Right ventricle myocardium superior (tissue), 1 donor: ENCODE measurements at places on chromosomes 4 and X.

DNA sequence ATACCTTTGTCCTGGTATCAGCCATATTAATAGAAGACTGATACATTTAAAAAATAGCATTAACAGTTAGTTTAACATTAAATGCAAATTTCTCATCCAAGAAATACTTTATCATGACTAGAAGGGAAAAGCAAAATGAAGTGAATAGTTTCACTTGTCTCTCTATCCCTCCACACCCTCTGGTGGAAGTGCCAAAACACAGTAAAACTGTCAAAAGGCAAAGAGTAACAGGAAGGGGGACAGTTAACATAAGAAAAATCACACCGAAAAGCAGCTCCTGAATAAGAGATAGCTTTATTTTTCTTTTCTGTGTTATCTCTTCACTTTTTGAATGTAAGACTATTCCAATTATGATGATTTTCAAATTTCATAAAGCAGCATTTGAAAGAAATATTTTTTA, 187.2 kb downstream of the FBXW7 start:
- DNase-seq: no peak

DNA sequence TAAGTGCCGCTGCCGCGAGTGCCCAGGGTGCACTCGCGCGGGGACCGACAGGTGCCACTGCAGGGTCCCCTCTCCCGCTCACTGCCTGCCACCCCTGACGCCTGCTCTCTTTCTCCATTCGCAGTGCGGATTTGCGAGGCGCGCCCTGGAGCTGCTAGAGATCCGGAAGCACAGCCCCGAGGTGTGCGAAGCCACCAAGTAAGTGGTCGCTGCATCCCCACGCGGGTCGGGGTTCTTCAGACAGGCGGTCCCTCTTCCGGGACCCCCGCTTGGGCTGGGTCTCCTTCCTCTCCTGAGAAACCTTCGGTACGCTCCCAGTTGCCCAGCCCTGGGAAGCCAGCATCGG, 547 bp downstream of the GUCY1A1 start:
- peak; percentile 74 for DNase-seq

DNA sequence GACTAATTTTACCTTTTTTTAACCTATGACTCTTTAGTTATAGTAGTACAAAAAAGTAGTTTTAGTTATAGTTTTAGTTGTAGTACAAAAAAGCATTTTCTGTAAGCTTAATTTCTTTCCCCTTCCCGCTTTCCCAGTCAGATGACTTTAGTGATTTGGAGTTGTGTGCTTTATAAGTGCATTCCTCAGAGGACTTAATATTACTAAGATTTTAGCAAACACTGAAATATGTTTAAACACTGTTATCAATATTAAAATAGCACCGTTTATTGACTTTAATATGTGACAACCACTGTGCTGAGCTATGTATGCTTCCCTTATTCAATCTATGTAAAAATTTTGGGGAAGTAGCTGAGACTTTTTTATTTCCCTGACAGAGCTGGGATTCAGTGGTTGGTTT, 22.8 kb downstream of the GUF1 start:
- DNase-seq: no peak

DNA sequence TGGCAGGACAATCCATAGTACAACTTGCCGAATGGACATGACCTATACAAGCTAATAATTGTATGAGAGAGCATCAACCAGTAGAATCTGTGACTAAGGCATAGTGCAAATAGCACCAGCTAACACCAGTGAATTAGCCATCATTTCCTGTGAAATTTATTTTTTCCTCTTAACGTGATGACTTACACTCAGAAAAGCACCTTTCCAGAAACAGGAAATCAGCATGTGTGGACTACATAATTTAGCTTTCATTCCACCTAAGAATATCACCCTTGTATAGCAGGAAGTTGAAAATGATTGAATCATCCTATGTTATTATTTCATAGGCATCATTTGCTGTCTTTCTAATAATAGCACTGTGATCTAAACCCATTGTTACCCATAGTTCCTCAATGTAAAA, 1393.4 kb upstream of the PCDH7 start:
- DNase-seq: no peak

DNA sequence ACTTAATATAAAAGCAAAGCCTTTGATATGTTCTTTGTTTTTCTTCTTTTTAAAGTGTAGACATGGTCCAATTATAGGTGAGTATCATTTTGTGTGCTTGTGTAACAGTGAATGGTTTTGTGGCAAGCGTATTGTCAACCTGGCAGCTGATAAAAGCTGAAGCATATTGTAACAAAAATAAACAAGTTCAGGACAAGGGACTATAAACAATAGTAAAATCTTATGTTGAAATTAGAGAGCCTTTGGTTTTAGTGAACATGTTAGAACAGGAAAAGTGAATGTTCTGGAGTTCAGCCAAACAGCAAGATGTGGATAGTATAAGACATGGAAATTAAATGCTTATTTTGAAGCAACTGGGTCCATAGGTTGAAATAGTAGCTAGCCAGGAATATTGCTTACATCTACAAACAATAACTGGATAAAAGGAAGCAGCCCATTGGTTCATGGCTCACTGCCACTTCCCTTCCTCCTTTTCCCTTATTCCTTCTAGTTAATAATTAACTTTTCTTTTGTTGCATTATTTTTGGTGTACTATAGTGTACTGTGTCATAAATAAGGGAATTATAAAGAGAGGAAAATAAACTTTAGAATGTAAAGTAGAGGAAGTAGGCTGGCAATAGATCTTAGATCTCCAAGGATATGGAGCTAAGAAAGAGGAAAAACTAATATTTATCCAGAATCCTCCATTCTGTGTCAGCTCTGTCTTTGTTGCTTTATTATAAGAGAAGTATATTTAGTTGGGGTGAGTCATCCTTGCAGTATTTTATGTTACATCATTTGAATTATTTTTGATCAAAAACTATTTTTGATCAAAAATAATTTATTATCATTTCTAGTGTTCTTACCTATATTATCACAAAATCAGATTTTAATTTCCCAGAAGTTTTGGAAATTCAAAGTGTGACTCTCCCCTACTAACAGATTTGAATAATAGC, 65.6 kb downstream of the MRPL1 start:
- no peak for DNase-seq

- DNase-seq: no peak
Observed at GRCh38 chrX:41737065-41737464, 13.1 kb downstream of the GPR82 start.

- no peak for DNase-seq
Observed at GRCh38 chr4:83626245-83626836, 90.4 kb downstream of the GPAT3 start.

GRCh38 chrX:16924631-16925480, 21.6 kb upstream of the REPS2 start:
- DNase-seq: no peak

DNA sequence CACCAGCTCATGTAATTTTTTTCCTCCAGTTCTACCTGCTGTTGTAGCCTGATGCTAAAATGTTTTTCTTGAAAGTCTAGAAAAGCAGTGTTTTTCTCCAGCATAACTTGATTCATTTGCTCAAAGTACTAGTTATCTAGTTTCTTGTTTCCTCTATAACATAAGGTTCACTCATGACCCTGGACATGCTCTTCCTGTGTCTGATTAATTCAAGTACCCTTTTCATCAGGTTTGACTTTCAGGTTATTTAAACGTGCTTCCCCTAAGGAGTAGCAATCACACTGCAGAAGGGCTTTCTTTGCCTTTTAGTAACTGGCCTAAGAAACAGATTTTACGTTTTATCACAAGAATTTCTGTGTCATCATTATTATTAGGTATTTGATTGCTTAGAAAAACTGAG, 66.8 kb upstream of the EGFL6 start:
- no peak for DNase-seq

DNA sequence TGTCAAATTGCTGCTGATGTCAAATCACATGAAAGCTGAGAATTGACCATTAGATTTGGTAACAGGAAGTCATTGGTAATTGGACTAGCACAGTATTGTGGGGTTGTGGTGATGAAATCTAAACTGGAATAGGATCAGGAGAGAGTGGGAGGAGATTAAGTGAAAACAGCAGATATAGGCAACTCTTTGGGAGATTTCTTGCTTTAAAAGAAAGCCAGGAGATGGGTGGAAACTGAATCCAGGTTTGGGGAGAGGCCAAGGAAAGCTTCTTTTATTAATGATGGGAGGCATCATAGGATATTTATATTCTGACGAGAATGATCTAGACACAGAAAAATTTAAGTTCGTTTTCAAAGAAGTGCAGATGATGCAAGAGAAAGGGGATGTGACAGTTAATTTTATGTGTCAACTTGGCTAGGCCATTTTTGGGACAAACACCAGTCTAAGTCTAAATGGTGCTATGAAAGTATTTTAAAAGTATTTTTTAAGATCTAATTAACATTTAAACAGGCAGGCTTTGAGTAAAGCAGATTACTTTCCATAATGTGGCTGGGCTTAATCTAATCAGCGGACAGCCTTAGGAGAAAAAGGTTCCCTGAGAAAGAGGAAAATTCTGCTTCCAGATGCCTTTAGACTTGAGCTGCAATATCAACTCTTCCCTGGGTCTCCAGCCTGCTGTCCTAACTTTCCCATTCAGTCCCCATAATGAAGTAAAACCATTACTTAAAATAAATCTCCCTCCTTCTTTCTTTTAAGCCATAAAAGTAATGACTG, 24.7 kb downstream of the SEC24D start:
- DNase-seq: no peak

DNA sequence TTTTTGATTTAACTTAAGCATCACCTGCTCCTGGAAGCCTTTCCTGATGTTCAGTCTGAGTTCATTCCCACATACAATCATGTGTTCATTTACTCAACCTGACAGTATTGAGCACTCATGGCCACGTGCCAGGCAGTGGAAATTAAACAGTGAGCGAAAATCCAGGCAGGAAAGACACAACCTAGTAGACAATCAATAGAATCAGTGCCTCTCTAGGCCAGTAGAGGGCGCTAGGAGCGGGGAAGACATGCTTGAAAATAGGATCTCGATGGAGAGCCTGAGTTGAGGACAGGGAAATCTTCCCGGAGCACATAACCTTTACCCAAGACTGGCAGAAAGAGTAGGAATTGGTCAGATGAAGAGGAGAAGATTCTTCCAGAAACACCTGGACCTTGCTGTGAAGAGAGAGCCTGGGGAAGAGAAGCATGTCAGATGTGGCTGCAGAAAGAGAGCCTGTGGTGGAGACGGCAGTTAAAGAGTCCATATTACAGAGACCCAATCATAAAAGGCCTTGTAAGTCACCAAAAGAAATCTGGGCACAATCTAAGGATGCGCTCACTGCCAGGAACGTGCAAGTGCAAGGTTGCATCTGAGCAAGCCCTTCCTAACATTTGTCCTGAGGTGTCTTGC, 103.5 kb downstream of the LDB2 start:
- peak; percentile 52 for DNase-seq

DNA sequence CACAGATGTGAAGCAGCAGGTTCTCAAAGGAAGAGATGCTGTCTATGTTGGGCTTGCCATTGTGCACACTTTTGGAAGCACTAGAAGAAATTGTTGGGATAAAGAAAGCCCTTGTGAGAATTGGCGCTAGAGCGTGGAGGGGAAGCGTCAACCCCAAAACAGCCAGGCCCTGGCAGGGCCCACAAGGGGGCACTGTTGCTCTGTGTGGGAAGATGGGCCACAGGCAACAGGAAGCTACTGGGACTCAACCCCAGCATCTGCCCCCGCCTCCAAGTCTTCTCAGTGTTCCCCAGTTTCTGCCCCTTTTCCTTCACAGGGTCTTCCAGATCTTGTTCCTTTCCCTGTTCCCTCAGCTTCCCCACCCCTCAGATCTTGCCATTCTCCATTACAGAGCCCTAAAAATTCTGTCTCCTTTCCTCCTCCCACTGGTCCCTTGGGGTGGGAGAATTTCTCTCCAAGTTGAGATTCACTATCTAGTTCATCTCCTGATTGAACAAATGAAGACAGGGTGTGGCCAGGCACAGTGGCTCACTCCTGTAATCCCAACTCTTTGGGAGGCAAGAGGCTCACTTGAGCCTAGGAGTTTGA, 85.5 kb downstream of the STARD8 start:
- peak; percentile 78 for DNase-seq

- DNase-seq: peak; percentile 61
Observed at GRCh38 chrX:125205133-125205917, 114.3 kb upstream of the TEX13C start.

DNA sequence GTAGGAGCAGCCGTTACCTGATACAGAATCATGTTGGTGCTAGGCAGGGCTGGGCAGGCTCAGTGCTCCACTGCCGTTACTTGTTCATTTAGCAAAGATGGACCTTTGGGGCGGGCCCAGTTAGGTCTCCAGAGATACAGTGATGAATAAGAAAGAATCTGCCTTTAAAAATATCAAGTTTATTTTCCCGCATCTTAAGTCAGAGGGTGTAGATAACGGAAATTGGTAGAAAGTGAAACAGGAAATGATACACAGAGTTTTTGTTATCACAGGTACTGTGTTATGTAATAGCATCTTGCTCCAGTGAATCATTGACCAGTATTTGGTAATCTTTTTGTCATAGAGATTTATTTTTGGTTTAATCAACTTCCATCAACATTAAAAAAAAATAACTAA, 5.5 kb downstream of the TMEM131L start:
- DNase-seq: no peak

- DNase-seq: peak; percentile 46
Observed at GRCh38 chr4:77613267-77613666, 7.6 kb downstream of the CXCL13 start.

- no peak for DNase-seq
Observed at GRCh38 chr4:38989487-38989886, 42.7 kb downstream of the TMEM156 start.

DNA sequence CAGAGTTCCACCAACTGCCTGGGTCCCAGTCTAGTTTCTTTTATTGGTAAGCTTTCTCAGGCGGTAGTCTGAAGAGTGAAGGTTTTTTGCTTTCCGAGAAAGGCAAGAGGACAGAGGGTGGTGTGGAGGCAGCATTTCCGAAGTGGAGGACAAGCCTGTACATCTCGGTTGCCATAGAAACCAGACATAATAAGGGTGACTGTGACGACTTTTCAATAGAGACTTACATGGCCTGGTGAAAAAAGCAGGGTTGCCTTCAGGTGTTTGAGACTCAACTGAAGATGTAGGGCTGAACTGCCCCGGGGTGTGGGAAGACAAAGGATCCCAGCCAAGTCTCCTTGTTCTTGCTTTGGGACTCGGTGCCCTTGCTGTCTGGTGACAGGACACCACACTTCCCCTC, 53.6 kb upstream of the RAB40AL start:
- DNase-seq: no peak

- DNase-seq: no peak
Observed at GRCh38 chrX:45699158-45699557, 498.5 kb upstream of the DIPK2B start.

- no peak for DNase-seq
Observed at GRCh38 chrX:133888984-133889383, 96.4 kb downstream of the GPC3 start.

DNA sequence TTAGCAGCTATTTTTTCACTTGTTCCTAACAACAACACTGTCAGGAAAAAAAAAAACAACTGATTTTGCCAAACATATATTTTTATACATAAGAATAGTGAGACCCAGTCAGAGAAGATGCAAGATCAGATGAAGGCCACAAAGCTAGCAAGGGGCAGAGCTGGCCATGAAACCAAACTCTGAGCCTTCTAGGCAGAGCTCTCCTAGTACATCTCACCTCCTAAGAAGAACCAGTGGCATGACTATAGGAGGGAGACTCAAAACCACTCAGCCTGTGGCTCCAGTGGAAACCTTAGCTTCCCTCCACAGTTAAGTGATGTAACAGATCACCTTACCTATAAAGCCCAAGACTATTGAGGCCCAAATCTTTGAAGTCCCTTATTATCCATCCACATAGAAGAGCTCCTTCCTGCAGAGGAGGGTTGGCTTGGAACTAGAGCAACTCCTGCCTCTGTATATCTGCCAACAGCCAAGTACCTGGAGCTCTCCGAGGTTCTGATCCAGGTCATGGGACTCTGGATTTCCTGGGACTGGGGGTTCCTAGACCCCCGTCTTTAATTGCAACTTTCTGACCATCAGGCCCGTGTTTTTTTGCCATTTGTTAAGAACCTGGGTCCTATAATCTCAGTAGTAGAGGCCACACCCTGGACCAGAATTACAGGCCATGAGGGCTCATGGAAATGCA, 136.5 kb downstream of the SH3KBP1 start:
- DNase-seq: no peak
